ENCODE measurements at places on chromosomes 1 and 21.

GRCh38 chr1:14112613-14113012, 412.6 kb downstream of the PRDM2 start:
- DNase-seq: no peak

- no peak for DNase-seq
Measured at GRCh38 chr1:10965546-10966226, 46.8 kb upstream of the TARDBP start.

GRCh38 chr1:224617410-224618355, 1.6 kb downstream of the CNIH3 start:
- no peak for DNase-seq

DNA sequence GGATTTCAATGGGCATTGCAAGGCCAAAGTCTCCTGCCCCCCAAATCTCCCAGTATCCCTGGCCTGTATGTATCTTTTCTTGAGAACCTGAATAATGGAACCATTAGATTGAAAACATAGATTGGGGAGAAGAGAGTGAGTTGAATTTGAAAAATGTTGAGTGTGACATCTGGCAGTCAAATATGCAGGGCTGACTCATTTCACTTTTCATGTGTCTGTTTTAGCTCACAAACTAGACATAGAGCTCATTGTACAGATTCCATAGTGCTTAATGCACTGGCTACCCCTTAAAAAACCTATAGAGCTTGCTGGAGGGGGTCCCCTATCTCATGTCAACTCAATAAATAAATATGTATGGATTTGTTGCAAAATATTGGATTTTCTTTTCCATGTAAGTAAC, 30.8 kb downstream of the DDR2 start:
- no peak for DNase-seq

GRCh38 chr21:16563795-16564194, 834.0 kb downstream of the USP25 start:
- DNase-seq: no peak

GRCh38 chr1:33946836-33947235, 83.0 kb downstream of the HMGB4 start:
- no peak for DNase-seq

DNA sequence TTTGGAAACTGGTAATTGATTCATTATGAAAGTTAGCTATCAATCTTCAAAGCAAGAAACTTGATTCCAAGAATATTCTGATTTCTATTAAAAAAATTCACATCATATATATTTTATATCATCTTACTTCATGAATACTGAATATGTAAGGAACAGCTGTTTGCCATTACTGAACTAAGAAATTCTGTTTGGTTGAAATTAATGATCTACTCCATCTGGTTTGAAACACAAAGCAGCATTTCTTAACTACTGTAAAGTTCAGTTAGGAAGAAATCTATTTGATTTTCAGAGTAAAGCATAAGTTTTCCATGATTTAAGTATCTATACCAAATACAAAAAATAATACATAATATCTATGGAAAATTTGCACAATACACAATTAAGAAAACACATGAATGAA, 66.0 kb upstream of the SCYL3 start:
- no peak for DNase-seq

- no peak for DNase-seq
Measured at GRCh38 chr1:192535916-192536664, 39.5 kb upstream of the RGS1 start.

DNA sequence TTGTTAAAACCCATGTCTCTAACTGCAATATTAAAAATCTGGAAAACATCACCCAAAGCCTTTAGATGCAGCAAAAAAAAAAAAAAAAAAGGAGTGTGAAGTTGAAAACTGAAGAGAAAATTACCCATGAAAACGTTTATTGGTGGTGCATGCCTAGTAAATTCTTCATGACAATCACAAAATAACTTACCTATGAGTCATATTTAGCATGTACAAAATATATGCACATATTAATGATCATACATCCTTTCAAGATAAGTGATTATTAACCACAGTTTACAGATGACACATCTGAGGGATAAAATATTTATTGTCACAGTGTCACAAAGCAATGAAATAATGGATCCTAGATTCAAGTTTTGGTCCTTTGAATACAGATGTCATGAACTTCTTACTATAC, 505.2 kb upstream of the NR5A2 start:
- DNase-seq: no peak

DNA sequence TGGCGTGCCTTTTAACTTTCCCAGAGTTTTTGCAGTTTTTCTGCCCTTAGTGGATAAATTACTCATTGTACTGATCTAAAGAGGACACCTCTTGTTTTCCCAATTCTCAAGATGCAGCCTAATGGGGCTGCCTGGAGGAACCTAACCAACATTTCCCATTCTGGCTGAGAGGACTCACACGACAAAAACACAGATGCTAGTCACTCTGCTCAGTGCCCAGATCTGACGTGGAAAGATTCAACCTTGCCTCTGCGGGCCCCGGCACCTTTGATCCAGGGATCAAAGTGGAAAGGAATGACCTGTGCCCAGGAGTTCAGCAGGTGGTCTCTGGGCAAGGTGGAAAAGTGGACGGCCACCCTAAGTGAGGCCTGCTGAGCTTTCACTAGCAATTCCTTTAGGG, 162.4 kb upstream of the FMN2 start:
- no peak for DNase-seq

DNA sequence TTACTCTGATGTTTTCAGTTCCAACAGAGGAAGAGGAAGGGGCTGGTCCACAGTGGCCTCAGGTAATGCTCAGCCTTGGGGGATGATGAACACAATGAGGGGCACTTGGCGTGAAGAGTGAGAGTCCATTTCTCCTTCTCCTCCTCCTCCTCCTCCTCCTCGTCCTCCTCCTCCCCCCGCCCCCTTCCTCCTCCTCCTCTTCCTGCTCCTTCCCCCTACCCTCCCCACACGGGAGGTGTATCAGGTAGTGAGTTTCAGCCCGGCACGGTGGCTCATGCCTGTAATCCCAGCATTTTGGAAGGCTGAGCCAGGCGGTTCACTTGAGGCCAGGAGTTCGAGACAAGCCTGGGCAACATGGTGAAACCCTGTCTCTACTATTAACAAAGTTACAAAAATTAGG, 17.3 kb upstream of the GPR157 start:
- no peak for DNase-seq

GRCh38 chr1:212971312-212971711, 21.0 kb downstream of the VASH2 start:
- DNase-seq: no peak

GRCh38 chr1:50972766-50973165, 2.7 kb downstream of the CDKN2C start:
- no peak for DNase-seq

DNA sequence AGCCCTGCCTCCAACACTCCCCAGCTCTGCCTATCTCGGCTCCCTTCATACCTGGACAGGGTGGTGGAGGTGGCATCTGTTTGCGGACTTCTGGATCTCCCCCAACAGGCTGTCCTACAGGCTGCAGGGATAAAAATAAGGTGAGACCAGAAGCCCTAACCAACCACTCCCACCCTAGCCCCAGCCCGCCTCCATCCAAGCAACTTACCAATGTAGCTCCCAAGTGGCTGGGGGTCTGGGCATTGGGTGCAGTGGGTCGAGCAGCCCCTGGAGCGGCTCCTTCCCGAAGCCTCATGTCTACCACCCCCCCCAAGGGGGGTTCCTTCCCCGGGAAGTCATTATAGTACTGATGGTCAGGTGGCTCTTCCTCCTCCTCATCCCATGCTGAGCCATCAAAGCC, 4.4 kb downstream of the SHC1 start:
- no peak for DNase-seq

- no peak for DNase-seq
Measured at GRCh38 chr1:82934074-82934473, 1064.9 kb downstream of the TTLL7 start.

GRCh38 chr1:39452540-39452939, 38.9 kb upstream of the BMP8A start:
- DNase-seq: no peak

GRCh38 chr1:65792669-65793358, at the start of gene PDE4B:
TSS of gene PDE4B (plus strand) at chr1:65792895.
- DNase-seq: no peak

- DNase-seq: no peak
Measured at GRCh38 chr1:16077406-16078245, 4.2 kb upstream of the FAM131C start.

Measured in stimulated activated CD4-positive, alpha-beta T cell treated with anti-CD3 and anti-CD28 coated beads, Interleukin-1b, Interleukin-23, amount 100 ng/mL, for 24 hours (primary cell).